ENCODE measurements at places on chromosomes 13 and 19.

- DNase-seq, result no peak
Observed at GRCh38 chr13:47598340-47598911, 402.6 kb downstream of the SUCLA2 start.

DNA sequence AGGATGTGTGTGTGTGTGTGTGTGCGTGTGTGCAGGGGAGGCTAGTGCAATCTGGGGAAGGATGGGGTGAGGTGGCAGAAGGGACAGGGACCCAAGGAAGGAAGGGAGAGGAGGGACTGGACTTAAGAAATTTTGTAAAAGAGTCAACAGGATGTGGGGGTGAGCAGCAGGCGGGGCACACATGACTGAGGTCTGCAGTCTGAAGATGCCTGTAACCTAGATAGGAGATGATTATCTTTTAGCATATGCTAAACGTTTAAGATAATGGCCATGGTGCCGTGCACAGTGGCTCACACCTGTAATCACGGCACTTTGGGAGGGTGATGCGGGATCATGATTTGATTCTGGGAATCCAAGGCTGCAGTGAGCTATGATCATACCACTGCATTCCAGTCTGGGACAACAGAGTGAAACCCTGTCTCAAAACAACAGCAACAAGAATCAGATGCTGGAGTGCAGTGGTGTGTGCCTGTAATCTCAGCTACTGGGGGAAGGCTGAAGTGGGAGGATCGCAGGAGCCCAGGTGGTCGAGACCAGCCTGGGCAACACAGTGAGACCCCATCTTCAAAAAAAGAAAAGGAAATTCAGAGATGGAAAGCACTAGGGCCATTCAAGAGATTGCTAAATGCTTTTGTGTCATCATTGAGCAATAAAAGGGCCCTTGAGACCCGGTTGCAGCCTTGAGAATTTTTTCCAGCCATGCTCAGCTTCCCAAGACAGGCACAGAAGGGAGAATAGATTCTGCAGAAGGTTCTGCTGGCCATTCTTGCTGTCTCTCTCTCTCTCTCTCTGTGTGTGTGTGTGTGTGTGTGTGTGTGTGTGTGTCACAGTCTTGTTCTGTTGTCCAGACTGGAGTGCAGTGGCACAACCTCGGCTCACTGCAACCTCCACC, 3.8 kb upstream of the ZNF414 start:
- no peak for DNase-seq

- DNase-seq, result no peak
Observed at GRCh38 chr13:30905932-30906383, at the start of gene MEDAG. Gene MEDAG (plus strand): TSS chr13:30906271. CDS start chr13:30906516, 245 bp downstream.

- no peak for DNase-seq
Observed at GRCh38 chr13:79691826-79692225, 210.9 kb downstream of the NDFIP2 start.

DNA sequence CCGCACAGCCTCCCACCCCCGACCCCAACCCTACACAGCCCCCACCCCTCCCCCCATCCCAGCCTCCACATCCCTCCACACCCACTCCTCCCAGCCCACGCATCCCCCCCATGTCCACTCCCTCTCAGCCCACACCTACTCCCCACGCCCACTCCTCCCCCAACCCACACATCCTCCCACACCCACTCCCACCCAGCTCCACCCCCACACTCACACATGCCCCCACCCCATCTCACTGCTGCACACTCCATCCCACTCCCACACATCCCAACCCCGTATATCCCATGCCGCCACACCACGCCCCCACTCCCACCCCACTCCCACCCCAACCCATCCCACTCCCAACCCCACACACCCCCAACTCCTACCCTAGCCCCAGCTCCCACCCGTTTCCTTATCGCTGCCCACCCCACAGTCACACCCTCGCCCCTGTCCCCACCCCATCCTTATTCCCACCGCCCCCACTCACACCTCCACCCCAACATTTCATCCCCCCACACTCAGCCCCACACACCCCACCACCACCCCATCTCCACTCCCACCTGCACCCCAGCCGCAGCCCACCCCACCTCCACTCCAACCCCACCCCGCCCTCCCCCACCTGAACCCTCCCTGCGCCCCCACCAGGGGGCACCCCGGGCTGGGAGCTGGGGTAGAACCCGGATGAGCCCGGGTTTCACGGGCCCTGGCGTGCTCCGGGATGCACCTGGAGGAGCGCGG, 809 bp downstream of the TDRD12 start:
- DNase-seq, result no peak

- no peak for DNase-seq
Observed at GRCh38 chr19:40802300-40803169, 3.5 kb downstream of the EGLN2 start.

- no peak for DNase-seq
Observed at GRCh38 chr13:74062933-74063332, 71.3 kb downstream of the KLF12 start.

GRCh38 chr13:98482476-98483444, 94.1 kb downstream of the STK24 start:
- no peak for DNase-seq

DNA sequence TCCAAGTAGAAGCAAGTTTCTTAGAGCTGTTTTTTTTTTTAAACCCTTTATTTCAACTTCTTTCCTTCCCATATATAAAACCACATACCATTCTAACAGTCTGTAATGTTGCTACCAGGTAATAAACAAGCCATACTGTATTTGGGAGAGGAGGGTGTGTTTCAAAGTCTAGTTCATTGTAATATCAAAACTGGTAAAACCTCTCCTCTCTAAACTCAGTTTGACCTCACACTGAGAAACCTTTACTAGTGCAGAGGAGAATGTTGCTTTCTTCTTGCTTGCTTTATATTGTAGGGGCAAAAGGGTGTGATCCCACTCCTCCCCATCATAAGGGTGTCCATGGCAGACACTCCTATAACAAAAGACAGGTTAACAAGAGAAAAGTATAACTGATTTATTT, 155.1 kb downstream of the GGACT start:
- DNase-seq, result no peak

DNA sequence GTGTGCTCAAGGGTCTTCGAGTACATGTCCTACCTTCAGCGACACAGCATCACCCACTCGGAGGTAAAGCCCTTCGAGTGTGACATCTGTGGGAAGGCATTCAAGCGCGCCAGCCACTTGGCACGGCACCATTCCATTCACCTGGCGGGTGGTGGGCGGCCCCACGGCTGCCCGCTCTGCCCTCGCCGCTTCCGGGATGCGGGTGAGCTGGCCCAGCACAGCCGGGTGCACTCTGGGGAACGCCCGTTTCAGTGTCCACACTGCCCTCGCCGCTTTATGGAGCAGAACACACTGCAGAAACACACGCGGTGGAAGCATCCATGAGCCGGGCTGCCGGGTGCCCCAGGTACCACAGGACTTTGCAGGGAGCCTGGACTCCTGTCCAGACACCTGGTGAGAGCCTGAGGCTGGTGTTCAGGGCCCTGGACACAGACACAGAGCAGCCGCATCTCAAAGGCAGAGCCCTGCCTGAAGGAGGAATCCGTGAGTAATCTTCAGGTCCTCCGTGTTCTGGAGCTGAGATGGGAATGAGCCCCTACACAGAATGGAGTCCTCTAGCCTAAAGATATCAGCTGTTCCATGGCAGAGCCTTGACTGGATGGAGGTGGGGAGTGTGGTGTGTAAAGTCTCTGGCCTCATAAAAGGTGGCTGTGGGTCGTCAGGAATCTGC, 1.5 kb downstream of the ZNF581 start:
- DNase-seq, result no peak

- DNase-seq, result no peak
Observed at GRCh38 chr19:40689339-40690049, 957 bp downstream of the NUMBL start.

- no peak for DNase-seq
Observed at GRCh38 chr19:12937093-12937926, 1.1 kb upstream of the CALR start.

DNA sequence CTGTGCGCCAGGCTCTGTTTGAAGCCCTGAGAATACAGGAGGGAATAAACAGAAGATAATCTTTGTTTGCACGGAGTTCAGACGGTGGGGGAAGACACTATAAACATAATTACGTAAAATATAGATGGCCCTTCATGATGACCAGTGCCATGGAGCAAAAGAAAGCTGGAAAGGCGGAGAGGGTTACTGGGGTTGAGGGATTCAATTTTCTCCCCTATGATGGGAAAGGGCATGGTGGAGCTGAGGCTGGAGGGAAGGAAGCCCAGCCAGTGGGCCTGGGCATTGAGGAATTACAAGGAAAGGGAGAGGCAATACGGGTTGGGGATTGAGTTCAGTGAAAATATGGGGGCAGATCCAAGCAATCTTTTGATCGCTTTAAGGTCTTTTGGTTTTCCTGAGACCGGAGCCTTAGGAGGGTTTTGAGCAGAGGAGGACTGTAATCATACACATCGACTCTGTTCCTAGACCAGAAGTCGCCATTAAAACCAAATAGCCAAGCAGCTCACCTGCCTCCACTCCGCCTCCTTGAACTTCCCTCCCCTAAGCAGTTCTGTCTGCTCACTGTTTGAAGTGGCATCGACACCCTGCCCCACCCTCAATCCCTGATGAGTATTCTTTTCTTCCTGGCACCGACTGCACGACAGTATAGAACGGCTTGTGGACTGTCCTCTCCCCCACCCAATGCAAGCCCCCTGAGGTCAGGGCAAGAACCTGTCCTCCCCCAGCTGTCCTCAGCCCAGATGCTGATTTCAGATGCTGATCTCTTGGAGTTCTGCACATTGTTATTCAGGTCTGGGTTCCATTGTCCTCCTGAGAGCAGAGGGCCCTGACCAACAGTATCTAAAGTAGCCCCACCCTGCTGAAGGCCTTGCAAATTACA, 813 bp upstream of the ZNF296 start:
- no peak for DNase-seq

DNA sequence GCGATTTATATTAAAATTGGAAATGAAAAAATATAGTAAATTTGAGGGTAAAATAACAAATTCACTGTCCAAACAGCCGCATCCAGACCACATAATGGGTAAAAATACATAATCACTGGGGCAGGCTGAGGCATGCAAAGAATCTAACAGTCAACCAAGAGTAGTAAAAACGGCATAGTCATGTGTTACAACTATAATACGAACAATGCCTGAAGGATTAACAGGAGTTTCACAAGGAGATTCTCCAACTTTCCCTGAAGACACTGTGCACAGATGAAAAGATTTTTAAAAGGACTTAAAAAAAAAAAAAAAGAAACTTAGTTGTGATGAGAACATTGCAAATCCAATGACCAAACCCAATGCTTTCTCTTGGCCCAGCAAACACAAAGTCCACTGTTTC, 20.4 kb upstream of the ATXN8OS start:
- DNase-seq, result no peak

- no peak for DNase-seq
Observed at GRCh38 chr13:21932578-21932977, 261.7 kb downstream of the FGF9 start.

- DNase-seq, result peak; percentile 81
Observed at GRCh38 chr19:40907968-40908735, 26.1 kb upstream of the CYP2A7 start.

GRCh38 chr13:36915106-36915505, 4.9 kb downstream of the SMAD9 start:
- no peak for DNase-seq

DNA sequence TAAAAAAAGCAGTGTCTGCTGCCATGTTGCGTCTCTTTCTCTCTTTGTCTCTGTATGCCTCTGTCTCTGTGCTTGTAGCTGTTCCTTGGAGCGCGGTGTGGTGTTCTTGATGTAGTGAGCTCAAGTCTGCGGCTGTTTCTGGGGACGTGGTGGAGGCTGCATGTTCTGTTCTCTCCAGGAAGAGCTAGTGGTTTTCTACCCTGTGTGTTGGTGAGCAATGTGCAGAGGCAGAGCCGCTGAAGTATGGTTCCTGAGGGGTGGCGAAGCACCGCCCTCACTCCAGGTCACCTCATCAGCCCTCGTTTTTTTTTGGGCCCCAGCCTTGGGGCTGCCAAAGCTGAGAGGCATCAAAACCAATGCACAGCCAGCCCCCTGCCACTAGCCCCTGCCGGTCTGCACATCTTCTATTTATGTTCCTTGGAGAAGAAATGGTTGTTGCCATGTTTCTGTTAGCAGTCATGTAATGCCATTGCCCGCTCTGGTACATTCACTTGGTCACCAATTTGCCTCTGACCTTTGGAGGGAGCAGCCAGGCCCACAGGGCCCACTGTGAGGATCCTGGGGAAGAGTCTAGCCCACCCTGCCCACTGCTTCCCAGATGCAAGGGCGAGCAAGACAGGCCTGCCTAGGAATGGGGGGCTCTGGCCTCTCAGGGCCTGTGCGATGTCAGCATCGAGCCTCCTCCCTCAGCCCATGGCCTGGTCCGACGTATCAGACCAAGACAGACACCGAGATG, 7.2 kb downstream of the HNRNPL start:
- DNase-seq, result no peak

DNA sequence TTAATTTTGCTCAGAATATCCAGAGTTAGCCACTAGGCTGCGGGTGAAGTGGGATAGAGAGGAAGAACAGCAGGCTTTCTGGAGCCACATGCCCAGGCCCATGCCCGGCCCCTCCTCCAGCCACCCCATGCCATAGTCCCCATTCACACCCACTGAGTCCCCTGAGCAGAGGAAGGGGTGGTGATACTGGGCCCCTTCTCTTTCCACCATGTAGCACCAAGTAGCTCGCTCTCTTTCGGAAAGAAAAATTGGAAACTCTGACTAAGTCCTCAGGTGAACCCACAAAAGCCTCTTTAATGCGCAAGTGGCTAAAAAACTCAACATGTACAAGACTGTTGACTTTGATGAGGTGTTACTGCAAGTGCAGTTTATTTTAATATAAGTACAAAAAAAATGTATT, 76.7 kb upstream of the GPR183 start:
- no peak for DNase-seq

DNA sequence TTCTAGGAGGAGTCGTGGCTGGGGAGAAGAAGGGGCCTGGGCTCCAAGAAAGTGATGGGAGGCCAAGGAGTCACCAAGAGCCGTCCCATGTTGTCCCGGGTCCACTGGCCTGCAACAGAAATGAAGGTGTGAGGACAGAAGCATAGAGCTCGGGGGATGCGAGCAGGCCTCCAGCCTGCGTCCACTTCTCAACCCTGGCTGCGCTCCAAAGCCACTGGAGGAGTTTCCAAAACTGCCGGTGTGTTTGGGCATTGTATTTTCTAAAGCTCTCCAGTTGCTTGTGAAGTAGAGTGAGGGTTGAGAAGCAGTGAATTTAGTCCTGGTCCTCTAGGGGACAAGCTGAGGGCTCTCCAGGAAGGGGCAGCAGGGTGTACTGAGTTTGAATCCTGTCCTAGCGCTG, 13.0 kb downstream of the FFAR2 start:
- no peak for DNase-seq

GRCh38 chr13:44283600-44283999, 90.0 kb upstream of the SERP2 start:
- no peak for DNase-seq

Data from H1 (cell line).